Left ventricle myocardium superior (tissue), 1 donor: ENCODE measurements at places on chromosomes 2 and 18. TPM values are rescaled to one million over a fixed set of nuclear protein-coding genes. Genes with fewer than 3 reads are reported as not detected.
A peak's percentile ranks its signal among the peaks of the same experiment; 100 is the strongest.

GRCh38 chr2:44358503-44358902, 2.8 kb downstream of the PREPL start:
- peak; percentile 36 for DNase-seq

SLC40A1 gene
- 57.5 TPM for total RNA-seq

DNA sequence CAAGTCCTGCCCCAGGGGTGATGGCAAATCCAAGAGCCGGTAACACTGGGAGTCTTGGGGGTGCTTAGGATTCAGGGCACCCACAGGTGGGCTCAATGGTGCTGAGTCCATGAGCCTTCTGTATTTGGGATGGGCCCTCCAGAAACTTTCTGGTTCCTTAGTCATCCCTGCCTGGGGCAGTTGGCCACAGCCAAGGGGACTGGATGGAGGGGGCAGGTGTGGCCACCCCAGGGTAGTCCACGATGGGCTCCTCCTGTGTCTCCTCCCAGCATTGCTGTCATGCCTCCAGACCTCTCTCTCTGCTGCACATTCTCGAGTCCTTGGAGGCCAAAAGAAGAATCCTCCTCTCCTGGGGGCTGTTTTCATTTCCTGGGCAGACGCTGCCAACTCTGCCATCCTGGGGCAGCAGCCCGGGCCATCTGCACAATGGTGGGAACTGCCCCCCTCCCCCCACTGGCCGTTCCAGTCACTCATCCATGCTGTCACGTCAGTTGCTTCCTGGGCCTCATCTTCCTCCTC, 158.0 kb upstream of the TWIST2 start:
- no peak for DNase-seq

- DNase-seq = no peak
Observed at GRCh38 chr2:3970791-3971651, 267.6 kb downstream of the DCDC2C start.

- DNase-seq = no peak
Observed at GRCh38 chr2:182649316-182649715, 66.7 kb upstream of the DNAJC10 start.

ZNF142 gene
- 21.4 TPM for total RNA-seq

GRCh38 chr2:27003857-27004256, 28.9 kb upstream of the TMEM214 start:
- no peak for DNase-seq

GCG gene
- not detected for total RNA-seq

SLC14A1 gene
- 29.7 TPM for total RNA-seq

DNA sequence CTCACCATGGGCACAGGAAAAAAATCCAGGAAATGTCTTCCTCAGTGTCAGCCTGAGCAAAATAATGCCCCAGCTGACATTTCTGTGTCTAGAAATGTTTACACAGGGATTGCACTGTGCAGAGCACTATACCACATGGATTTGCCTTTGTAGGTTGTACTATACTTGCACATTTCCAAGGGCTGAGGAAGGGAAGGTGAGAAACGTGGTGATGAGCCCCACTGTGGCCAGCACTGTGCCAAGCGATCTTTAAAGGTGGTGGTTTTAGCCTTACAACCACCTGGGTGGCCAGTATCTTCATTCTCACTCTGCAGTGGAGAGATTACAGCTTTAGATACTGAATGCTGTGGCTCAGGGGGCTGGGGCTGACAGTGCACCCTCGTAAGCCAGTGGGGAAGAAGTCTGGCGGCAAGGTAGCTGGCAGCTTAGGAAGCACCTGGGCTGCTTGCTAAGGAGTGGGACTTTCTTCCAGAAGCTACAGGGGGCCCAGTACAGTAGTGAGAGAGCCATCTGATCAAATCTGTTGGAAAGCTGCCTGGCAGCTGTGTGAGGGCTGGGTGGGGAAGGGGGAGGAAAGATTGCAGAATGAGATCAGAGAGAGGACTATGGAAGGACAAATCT, 81.4 kb upstream of the MSH2 start:
- DNase-seq = no peak

GRCh38 chr2:46813020-46813415, 102.6 kb downstream of the MCFD2 start:
- DNase-seq = peak; percentile 81

DNA sequence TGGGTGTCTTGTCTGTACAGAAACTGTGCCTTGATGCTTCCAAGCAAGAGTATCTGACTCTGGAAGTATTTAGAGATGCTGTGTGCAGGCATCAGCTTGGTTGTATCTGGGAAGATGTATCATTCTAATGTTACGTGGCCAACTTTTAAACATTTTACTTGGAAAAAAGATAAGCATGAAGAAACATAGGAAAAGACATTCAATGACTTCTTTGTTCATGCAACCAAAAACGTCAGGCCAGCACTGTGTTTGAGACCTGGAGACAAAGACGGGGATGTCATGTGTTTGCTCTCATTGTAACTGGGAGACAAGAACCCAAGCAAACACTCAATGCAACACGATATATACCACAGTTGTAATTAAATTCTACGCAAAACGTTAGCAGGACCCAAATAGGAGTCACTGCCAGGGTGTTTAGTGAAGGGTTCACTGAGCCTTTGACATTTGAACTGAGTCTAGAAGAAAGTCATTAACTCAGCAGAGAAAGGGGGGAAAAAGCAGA, 8.9 kb upstream of the SESTD1 start:
- DNase-seq = no peak

- DNase-seq = no peak
Observed at GRCh38 chr2:134327367-134327766, 73.5 kb downstream of the MGAT5 start.

SCYGR4 gene
- total RNA-seq = not detected

CYRIA gene
- 4.6 TPM for total RNA-seq

- DNase-seq = peak; percentile 60
Observed at GRCh38 chr2:854460-854859, 96.2 kb upstream of the SNTG2 start.

DNA sequence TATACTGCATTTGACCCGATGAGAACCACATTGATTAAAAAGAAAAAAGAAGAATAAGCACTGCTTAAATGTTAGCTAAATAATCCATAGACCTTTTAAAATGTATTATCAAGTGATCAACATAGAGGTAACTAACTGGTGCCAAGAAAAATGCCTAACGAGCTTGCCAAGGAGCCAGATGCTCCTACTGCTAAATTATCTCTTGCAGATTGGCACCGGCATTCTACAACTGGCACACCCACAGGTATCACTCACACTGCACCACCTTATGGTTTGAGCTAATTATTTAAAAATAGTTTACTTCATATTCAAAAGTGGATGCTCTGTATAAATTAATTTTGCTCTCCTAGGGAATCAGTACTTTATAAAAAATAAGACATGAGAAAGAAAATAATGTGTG, 341.6 kb upstream of the CDH7 start:
- DNase-seq = no peak

DNA sequence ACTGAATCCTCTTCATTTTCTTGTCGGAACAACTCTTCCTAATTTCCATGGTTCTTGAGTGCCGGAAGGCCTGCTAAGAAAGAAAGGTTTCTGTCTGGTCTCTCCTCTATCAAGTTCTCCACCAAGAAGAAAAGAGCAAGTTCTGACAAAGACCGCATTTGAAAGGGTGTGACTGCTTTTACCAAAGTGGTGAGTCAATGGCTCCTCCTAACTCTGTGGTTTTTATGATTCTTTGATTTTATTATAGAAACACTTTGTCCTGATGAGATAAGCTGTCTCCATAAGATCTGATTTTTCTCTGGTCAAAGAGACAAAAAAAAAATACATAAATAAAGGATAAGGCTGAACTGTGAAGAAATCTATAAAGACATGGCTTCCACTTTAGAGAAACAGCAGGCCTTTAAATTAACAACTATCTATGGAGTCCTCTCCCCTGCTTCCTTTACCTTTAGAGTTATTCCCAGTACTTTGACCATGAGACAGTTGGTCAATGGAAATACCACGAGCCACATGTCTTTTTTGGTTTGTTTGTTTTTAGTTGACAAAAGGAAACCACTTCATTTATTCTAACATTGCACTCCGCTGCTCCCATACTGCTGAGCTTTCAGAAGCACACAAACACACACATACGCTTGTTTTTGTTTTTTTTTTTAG, 67.7 kb downstream of the REL start:
- no peak for DNase-seq

DNA sequence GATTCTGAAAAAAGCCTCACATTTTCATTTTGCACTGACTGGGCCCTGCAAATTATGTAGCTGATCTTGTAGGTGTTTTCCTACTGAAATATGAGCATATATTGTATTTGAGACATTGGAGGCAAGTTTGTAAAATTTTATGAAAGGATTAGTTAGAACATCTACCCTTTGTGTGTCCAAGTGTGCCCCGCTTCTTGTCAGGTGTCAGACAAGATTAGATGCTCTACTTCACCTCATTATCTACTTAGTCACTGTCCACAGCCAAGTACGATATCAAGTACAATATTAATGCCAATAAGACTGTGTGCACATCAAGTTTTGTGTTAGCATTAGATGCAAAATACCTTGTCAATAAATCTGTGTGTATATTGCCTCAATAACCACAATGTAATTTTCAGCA, 67.8 kb upstream of the RPRM start:
- DNase-seq = no peak

ZAP70 gene
- total RNA-seq = 1.7 TPM

DNA sequence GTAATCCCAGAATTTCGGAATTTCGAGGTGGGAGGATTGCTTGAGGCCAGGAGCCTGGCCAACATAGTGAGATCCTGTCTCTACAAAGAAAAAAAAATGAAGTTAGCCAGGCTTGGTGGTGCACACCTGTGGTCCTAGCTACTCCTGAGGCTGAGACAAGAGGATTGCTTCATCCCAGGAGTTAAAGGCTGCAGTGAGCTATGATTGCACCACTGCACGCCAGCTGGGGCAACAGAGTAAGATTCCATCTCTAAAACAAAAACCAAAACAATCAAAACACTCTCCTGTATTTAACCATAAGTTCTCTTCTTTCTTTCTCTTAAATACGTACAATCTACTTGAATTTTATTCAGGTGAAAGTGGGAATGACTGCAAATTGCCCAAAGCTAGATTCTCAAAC, 33.8 kb upstream of the NEDD4L start:
- no peak for DNase-seq

GRCh38 chr2:40758401-40759155, 306.7 kb upstream of the SLC8A1 start:
- no peak for DNase-seq

DNA sequence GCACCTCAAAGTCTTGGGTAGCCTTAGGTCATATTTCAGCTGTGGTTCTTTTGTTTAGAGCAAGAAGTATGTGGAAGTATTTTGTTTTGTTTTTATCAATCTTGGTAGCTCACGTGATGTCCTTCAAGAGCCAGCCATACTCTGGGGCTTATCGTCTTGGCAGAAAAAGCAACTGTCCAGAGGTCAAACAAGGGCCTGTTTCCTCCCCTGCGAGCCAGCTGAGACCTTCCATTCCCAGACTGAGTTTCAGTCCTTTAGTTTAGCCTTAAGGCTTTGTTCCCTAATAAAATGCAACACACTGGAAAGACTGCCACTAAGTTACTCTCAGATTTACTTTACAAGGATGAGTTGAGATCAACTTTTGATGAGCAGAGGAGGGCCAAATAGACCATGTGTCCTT, 63.5 kb downstream of the TXNL1 start:
- peak; percentile 48 for DNase-seq

LRATD1 gene
- 1.7 TPM for total RNA-seq

ECEL1 gene
- 0.37 TPM for total RNA-seq

- DNase-seq = no peak
Observed at GRCh38 chr2:69251943-69252342, 135.1 kb downstream of the GFPT1 start.

GRCh38 chr2:25169073-25169470, 692 bp upstream of the POMC start:
- no peak for DNase-seq

DNA sequence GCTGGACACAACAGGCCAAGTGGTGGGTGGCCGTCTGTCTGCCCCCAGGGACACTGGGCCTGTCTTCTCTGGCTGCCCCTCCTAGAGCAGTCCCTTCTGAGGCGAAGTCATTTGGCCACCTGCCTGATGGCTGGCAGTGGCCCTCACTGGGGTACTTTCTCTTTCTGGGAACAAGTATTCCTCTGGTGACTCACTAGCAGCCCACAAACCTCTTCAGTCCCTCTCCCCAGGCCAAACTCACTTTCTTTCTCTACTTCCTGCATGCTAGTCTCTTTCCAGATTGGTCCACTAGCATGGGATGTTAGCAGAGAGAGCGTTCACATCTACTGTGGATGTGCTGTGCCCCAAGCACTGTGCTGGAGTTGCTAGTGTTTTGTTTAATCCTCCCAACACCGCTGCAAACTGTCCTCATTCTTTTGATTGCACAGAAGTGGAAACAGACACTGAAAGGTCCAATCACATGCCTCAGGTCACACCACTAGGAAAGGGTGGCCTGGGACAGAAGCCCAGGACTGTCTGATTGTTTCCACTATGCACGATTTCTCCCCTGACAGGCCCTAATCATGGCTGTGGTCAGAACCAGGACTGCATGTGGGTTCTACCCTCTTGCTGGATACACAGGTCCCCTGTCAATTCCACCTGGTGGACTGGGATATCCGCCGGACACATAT, 5.2 kb downstream of the DYSF start:
- DNase-seq = peak; percentile 51

ABCG8 gene
- total RNA-seq = not detected
